ENCODE measurements at places on chromosomes 1 and 21. TPM values are rescaled to one million over a fixed set of nuclear protein-coding genes. Genes with fewer than 3 reads are reported as not detected.
A peak's percentile ranks its signal among the peaks of the same experiment; 100 is the strongest.

DNA sequence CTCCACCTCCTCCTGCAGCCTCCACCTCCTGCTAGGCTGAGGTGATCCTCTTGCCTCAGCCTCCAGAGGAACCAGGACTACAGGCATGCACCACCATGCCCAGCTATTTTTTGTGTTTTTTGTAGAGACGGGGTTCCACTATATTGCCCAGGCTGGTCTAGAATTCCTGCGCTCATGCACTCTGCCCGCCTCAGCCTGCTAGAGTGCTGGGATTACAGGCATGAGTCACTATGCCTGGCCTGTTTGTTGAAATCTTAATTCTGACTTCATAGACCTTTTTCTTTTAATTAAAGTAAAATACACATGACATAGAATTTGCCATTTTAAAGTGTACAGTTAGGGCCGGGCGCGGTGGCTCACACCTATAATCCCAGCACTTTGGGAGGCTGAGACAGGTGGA lies 42.7 kb downstream of the FAAP20 start:
- no peak for DNase-seq

DNA sequence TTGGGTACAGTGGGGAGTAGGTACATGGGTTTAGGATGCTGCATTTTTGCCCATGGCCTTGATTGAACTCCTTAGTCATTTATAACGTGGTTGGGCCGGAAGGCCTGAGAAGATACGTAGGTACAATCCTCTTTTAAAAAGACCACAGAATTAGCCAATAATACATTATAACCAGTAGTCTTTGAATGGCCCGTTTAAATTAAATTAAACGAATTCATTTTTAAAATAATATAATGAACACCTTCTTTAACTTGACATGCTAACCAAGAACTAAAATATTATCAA lies 20.1 kb upstream of the ADAR start:
- no peak for DNase-seq

DNA sequence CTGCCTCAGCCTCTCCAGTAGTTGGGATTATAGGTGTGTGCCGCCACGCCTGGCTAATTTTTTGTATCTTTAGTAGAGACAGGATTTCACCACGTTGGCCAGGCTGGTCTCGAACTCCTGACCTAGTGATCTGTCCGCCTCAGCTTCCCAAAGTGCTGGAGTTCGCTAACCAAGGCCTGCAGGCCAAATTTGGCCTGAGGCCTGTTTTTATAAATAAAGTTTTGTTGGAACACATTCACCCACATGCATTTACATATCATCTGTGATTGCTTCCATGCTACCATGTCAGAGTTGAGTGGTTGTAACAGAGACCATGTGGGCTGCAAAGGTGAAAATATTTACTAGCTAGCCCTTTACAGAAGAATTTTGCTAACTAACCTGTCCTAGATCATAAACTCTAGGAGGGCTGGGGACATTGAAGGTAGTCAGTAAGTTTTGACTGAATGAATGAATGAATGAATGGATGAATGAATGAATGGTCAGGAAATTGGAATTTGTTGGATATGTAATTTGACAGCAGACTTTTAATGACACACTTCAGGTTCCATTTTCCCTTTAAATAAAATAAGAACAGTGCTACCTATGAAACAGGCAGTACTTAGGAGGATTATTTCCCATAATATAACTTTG lies 38.4 kb downstream of the ROR1 start:
- DNase-seq, result no peak

RGS18 gene
- total RNA-seq, result not detected

- no peak for DNase-seq
Measured at GRCh38 chr1:5664906-5665875, 327.0 kb downstream of the NPHP4 start.

IGSF3 gene
- 110 TPM for total RNA-seq

HOOK1 gene
- 2.1 TPM for total RNA-seq

NR1I3 gene
- total RNA-seq, result not detected

PALMD gene
- 5.1 TPM for total RNA-seq

GPR153 gene
- total RNA-seq, result 174 TPM

DNA sequence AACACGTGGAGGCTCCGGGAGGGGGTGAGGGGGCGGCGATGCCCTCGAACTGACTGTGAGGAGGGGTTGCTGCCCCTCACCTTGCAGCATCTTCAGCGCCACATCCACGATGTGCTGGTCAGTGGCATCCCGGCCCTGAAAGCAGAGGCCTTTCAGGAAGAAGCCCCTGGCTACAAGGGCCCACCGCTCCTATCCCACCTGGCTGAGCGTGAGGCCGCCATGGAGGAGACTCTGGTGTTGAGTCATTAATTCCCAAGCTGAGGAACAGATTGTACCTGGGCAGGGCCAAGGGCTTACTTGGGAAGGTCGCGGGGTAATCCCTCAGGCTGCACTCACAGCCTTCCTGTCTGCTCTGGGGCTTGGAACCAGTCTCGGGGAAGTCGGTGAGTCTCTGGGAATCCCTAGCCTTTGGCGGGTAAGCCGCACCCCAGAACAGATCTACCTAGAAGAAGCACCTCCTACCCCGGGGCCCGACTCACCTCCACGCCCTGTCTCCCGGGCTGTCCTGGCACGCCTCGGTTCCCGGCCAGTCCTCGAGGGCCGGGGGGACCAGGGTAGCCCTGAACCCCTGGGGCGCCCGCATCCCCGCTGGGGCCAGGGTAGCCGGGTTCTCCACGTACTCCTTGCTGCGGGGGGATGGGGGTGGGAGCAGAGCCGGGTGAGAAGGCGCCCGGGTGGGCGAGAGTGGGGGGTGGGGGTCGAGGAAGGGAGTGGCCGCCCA lies 13.9 kb downstream of the COL9A2 start:
- DNase-seq, result no peak

DNAJC6 gene
- total RNA-seq, result 54.6 TPM

GRCh38 chr1:154466921-154467417 lies 35.0 kb upstream of the TDRD10 start:
- no peak for DNase-seq

- no peak for DNase-seq
Measured at GRCh38 chr1:3313576-3313950, 140.9 kb upstream of the ARHGEF16 start.

DNA sequence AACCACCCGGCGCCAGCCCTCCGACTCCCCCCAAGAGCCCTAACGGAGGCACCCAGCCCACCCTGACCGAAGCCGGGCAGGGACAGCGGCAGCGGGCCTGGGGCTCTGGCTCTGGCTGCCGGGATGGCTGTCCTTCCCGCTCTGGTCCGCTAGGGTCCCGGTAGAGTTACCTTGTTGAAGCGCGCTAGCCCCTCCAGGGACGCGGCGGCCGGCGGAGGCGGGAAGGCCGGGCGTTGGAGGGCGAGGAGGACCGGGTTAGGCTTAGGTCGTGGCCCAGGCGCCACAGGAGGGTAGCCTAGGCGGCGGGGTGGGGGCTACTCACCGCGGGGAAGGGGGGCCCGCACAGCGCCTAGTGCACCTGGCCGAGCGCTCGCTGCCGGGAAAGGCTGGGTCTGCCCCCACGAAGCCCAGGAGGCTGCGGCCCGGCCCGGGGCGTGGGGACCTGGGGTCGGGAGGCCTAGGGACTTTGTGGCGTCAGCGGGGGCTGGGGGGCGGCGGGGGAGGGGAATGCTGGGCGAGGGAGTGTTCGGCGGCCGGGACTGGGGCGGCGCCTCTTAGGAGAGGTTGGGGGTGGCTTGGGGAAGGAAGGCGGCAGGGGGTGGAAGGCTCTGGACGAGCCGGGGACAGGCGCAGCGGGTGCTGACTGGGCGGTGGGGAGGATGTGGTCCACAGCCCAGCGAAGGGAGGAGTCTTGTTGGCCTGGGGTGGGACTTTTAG lies at the start of gene TRIM17:
Gene TRIM17 (minus strand): TSS at position 645 of the 717 bp plus-strand sequence. CDS start 1,789 bp downstream, outside the sequence.
- peak; percentile 80 for DNase-seq

DNA sequence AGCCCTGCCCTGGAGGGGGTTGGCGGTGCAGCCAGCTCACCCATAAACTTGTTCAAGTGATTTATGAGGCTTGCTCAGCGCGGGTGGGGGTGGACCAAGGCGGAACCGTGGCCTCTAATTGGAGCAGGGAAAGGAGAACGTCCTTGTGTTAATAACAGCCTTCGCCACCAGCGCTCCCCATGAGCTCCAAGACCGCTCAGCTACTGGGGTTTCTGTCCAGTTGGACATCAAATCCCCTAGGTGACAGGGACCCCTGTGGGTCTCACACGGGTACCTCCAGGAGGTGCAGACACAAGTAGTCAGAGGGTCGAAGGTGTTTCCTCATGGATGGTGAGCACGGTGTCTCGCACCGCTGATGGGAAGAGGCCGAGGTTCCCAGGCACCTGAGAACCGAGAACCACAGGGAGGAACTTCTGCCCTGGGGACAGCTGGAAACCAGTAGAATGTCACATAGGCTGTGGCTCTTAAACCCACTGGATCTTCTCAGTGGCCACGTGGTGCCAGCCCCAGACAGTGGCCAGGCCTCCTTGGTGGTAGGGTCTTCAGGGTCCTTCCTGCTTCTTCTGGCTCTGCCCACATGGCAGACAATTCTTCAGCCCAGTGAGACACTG lies 3.7 kb upstream of the ACTRT2 start:
- no peak for DNase-seq

FCMR gene
- not detected for total RNA-seq

DNA sequence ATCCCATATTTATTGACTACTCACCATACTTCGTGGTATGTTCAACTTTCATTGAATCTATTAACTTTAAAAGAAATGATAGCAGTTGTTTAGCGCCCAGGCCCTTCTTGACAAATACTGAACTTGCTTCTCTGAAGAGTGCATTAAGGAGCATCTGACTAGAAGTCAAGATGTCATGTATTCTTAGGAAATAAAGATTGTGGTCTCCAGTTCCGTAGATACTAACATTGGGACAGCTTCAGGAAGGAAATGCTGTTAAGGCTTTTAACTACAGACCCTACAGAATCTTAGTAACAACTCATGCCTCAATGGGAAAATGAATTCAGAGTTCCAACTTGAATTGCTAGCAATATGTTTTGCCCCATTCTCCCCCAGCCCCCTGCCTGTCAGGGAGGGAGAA lies 14.8 kb downstream of the LYST start:
- no peak for DNase-seq

DNA sequence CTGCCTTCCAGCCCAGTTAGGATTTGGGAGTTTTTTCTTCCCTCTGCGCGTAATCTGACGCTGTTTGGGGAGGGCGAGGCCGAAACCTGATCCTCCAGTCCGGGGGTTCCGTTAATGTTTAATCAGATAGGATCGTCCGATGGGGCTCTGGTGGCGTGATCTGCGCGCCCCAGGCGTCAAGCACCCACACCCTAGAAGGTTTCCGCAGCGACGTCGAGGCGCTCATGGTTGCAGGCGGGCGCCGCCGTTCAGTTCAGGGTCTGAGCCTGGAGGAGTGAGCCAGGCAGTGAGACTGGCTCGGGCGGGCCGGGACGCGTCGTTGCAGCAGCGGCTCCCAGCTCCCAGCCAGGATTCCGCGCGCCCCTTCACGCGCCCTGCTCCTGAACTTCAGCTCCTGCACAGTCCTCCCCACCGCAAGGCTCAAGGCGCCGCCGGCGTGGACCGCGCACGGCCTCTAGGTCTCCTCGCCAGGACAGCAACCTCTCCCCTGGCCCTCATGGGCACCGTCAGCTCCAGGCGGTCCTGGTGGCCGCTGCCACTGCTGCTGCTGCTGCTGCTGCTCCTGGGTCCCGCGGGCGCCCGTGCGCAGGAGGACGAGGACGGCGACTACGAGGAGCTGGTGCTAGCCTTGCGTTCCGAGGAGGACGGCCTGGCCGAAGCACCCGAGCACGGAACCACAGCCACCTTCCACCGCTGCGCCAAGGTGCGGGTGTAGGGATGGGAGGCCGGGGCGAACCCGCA lies at the start of gene PCSK9:
Gene PCSK9 (plus strand): TSS at position 207 of the 741 bp plus-strand sequence. CDS start 290 bp downstream, at position 497.
- peak; percentile 77 for DNase-seq

PTGS2 gene
- not detected for total RNA-seq

RGS8 gene
- 3.5 TPM for total RNA-seq

GRCh38 chr1:84298328-84298683 lies 3.2 kb upstream of the SAMD13 start:
- DNase-seq, result peak; percentile 60

NUP210L gene
- total RNA-seq, result 0.10 TPM

DNA sequence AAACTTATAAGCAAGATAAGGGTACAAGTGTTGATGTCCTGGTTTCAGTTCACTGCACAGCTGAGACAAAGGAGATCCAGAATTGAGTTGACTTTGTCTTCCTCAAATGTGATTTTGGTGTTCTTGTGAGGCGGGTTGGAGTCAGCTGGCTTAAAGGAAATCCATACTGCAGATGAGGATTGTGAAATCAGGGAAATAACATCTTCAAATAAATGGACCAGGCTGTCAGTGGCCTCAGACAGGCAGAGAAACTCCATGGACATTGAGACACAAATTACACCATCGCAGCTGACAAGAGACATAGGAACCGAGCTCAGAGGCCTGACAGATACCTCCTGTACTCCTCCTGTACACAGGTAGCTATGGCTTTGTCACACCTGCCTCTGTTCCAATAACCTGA lies 27.0 kb upstream of the REG4 start:
- no peak for DNase-seq
